A172 (cell line): ENCODE measurements at places on chromosomes 1 and 21.
A peak's percentile ranks its signal among the peaks of the same experiment; 100 is the strongest.

- peak; percentile 52 for DNase-seq
These were observed 97.4 kb downstream of the PATJ start for GRCh38 chr1:61839679-61840078.

GRCh38 chr21:39645331-39645730 is 32.6 kb downstream of the B3GALT5 start:
- DNase-seq = no peak

DNA sequence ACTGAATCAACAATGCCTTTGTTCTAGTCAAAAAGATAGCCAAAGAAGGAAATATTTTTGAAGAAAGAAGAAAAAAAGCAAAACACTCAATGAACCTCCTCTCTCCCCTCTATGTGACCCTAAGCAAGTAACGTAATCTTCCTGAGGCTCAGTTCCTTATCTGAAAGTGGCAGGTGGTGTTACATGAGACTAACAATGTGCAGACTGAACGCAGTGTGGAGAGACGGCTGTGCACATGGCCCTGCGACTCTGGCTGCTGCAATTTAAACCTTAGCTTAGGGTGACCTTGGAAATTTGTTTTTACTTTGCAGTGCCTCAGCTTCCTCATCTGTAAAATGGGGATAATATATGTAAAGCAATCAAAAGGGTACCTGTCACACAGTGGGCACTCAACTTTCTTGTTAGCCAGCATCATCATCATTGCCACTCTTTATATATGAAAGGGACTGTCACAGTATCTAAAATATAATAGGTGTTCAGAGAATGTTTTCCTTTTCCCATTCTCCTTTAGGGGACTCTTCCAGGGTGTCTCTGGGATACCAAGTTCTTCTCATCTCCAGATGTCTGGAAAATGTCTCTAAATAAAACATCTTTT is 100.1 kb upstream of the JUN start:
- no peak for DNase-seq

DNA sequence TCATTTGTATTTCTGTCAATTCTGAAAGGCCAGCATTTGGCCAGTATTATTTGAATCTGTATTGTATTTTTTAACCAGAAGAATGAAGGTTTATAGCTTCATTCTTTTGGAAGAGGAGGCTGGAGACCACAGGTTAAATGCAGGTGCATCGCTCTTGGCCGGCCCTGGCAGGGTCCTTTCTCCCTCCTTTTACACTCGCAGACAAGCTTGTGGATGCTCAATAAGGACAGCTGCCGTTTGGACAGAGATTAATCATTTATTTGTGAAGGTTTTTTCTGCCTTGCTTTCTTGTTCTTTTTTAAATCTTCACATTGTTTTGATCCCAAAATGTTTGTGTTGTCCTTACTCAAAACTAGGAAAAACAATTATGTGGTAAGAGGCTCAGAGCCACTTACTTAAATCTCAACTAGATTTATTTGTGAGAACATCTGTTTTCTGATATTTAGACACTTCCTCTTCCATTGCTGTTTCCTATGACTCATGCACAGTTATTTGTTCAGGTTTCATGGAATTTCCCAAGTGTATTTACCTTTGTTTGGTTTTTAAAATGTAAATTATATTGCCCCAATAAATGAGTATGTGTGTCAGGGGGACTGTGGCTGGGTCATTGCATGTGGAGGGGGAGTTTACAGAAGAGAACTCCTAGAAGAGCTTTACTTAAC is 46.7 kb upstream of the LAMC2 start:
- peak; percentile 77 for DNase-seq

DNA sequence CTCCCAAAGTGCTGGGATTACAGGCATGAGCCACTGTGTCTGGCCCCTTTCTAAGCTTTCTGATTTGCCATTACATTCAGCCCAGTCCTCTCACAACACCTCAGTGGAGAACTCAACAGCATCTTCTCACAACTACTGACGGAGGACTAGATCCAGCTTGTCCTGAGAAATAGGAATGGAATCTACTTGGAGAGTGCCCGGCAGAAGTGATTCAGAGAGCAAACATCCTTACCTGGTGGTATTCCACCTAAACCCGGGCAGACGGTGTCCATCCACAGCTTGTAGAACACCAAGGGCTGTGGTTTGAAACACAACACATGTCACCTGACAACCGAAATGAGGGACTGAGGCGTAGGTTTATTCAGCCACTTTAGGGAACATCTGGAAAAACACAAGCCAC is 28.8 kb upstream of the CCSAP start:
- no peak for DNase-seq

- DNase-seq = no peak
These were observed 57.1 kb downstream of the RAP1GAP start for GRCh38 chr1:21612057-21612456.

DNA sequence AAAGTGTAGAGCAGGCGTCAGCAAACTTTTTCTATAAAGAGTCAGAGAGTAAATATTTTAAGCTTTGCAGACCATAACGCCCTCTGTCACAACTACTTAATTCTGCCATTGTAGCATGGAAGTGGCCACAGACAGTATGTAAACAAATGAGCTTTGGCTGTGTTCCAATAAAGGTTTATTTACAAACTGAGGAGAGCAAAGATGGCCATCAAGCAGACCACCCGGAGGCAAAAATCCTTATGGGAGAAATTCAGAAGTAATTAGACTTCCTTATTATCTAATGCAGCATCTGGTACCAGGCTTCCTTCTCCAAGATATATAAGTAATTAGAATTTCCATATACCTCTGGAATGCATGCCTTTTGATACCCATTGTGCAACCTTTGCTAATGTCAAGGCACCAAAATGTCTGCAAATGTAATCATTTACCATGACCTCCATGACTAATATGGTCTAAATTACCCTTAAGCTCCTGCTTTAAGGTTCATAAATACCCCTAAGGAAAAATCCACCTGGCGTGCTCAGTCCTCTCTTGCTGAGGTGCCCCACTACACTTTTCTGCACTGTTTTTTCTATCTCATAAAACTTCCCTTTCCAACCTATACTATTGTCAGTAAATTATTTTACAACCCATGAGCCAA is 377.8 kb downstream of the MATN1 start:
- DNase-seq = no peak

- DNase-seq = no peak
These were observed 143.5 kb downstream of the ASTN1 start for GRCh38 chr1:177020851-177021589.

- DNase-seq = no peak
These were observed 46.0 kb downstream of the GRIK3 start for GRCh38 chr1:36988321-36988720.

- no peak for DNase-seq
These were observed 377.5 kb downstream of the HHAT start for GRCh38 chr1:210706246-210706645.

- no peak for DNase-seq
These were observed 91.5 kb downstream of the MRPL37 start for GRCh38 chr1:54291276-54292001.

- peak; percentile 97 for DNase-seq
These were observed 15.5 kb upstream of the CITED4 start for GRCh38 chr1:40877698-40878097.

DNA sequence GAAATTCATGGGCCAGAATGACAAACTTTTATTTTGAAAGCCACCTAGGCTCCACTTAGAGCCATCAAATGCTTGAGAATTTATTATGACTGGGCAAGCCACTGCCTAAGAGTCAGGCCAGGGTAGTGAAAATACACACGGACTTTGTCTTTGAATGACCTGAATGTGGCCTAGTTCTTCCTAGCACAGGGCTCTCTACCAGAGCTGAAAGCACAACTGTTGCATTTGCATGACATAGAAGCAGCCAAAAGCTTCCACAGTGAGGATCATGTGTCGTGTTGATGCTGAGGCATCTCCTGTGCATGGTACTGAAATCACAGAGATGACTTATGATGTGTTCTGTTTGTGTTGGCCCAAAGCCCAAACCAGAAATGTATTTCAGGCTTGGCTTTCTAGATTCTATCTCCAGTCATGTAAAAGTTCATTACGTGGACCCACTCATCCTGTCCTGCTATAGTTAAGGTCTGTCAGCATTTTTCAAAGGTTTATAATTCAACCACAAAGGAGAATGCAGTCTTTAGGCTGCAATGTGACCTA is 164.0 kb upstream of the UBE2U start:
- DNase-seq = peak; percentile 90

- DNase-seq = no peak
These were observed 45.2 kb downstream of the GALNT2 start for GRCh38 chr1:230112131-230112701.

DNA sequence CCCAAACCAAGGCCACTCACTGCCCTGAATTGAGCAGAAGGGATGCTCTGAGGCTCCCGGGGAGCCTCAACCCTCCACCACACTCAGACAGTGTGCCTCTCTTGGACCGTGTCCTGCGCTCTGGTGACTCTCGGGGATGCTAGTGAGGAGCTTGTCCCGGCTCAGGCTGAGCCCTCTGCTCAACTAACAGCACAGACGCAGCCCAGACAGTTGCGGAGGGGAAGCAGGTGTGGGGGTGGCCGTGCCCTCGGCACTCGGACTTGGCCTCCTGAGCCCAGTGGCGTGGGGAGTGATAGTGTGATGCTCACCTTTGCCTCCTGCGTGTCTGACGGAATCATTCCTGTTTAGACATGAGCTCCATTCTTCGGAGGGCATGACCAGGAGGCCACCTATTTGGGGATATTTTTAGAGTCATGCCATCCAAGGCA is 15.4 kb upstream of the SLC19A1 start:
- DNase-seq = no peak

GRCh38 chr1:235817101-235817728 is 49.5 kb downstream of the LYST start:
- DNase-seq = no peak

DNA sequence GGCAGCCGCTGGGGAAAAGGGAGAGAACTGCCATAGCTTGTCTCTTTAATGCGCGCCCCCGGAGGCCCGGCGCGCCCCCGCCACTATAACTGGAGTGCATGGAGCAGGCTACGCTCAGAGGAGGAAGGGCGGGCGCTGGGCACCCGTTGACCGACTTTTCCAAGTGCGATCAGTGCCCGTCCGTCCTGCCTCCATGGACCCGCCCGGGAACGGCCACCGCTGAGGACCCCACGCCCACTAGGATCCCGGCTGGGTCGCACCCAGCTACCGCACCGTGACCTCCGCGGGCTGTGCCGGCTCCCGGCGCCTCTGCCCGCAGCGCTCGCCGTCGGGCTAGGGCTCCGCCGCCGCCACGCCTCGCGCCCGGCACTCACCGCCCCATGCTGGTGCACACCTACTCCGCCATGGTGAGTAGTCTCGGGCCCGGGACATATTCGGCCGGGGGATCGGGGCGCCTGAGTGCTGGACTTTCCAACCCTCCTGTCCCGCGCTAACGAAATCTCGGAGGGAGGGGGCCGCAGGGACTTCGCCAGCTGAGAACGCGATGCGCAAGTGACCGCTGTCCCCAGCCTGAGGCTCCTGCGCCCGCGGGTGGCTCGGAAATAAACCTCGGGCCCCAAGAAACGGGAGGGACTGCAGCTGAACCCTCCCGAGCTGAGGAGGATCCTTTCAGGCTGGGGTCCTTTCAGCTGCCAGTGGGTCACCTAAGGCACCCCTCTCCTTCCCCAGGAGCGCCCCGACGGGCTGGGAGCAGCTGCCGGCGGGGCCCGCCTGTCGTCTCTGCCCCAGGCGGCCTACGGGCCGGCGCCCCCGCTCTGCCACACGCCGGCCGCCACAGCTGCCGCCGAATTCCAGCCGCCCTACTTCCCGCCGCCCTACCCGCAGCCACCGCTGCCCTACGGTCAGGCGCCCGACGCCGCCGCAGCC is at the start of gene TFAP2E:
Gene TFAP2E, plus strand, starts transcription at position 117 of the 927 bp plus-strand sequence. Its CDS starts 264 bp downstream, at position 381.
- DNase-seq = no peak

DNA sequence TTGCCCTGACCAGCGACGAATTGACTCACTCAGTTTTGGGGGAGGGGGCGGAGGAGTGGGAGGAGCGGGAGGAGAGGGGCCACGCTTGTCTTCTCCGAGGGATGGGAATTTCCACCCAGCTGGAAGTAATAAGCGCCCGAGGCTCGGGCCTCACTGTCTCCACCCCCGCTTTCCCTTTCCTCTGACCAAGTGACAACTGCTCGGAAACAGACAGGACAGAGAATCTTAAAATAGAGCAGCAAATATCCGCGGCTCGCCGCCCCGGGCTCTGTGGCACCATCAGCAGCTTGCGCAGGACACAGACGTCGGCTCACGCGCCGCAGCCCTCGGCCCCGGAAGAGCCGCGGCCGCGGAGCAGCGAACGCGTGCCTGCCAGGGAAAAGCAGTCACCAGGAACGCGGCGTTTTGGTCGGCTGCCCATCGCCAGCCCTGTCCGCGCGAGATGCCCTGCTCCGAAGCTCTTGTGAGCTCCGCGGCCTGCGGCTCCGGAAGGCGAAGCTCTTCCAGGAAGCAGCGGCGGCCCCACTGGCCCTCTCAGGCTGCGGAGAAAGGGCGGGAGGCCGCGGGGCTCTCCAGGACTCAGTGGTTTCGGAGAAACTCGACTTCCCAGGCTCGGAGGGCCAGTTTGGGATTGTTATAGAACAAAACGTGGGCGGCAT is 10.7 kb upstream of the RGS16 start:
- DNase-seq = peak; percentile 87

GRCh38 chr1:29889776-29890175 is 653.5 kb downstream of the PTPRU start:
- DNase-seq = no peak

GRCh38 chr1:117708323-117709248 is 102.7 kb downstream of the TENT5C start:
- no peak for DNase-seq

DNA sequence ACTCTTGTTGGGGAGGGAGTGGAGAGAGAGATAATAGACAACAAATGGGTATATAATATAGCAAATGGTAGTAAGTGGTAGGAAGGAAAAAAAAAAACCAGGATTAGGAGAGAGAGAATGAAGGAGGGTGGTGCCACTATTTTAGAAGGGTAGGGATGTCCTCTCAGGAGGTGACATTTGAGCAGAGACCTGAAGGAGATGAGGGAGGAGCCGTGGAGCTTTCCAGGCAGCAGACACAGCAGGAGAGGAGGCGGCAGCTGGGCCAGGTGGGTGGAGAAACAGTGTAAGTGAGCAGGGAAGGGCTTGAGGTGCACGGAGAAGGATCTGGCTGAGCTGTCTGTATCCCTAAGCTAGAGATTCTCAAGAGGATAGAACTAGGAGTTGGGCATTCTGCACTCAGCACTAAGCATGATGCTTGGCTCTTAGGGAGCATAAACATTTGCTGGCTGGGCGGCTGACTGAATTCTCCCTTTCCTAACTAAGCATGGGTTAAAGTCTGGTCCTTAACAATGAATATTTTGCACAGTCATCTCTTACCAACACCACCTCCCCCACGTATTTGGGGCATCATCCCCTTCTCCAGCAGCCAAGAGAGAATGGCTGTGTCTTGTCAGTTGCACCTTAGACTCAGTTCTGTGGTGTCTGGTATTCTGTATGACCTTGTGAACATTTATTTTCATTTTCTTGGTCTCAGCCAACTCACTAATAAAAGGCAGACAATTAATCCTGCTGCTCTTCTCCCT is 27.6 kb upstream of the SARS1 start:
- no peak for DNase-seq

GRCh38 chr1:153238527-153238926 is 21.0 kb upstream of the LORICRIN start:
- DNase-seq = peak; percentile 16

- no peak for DNase-seq
These were observed 12.7 kb downstream of the DHCR24 start for GRCh38 chr1:54874079-54874830.

- no peak for DNase-seq
These were observed 670.6 kb upstream of the PKN2 start for GRCh38 chr1:88013485-88013884.
